ENCODE measurements at places on chromosomes 6 and 20.

DNA sequence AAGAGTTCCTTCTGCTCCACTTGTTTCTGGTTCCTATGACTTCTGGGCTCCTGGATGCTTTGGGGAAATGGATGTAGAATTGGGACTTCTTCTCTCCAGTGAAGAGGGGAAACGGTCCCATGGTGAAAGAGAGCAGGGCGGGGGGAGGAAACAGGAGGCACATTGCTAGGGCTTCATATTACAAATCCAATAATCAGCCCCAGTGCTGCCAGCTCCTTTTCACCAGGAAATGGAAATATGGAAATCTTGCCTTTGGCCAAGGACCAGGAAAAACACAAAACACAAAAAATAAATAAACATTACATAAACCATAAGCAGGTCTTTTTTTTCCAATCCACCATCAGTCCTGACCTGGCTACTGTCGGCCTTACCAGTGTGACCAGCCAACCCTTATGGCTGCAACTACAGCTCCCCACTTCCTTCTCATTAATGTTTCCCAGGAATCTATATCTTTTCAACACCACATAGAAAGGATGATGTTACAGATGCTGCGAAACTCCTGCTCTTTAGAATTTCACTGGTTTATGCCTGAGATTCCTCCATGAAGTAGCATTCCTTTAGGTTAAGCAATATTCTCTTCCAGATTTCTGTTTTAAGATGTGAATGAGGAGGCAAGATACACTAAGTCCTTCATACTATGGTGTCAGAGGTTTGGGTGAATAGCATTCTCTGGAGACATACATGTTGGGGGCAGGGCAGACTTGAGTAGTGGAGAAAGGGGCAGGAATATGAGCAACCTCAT lies 2.0 kb downstream of the PI3 start:
- DNase-seq, result peak; percentile 86

- DNase-seq, result no peak
Measured at GRCh38 chr6:83976871-83977270, 56.7 kb upstream of the MRAP2 start.

DNA sequence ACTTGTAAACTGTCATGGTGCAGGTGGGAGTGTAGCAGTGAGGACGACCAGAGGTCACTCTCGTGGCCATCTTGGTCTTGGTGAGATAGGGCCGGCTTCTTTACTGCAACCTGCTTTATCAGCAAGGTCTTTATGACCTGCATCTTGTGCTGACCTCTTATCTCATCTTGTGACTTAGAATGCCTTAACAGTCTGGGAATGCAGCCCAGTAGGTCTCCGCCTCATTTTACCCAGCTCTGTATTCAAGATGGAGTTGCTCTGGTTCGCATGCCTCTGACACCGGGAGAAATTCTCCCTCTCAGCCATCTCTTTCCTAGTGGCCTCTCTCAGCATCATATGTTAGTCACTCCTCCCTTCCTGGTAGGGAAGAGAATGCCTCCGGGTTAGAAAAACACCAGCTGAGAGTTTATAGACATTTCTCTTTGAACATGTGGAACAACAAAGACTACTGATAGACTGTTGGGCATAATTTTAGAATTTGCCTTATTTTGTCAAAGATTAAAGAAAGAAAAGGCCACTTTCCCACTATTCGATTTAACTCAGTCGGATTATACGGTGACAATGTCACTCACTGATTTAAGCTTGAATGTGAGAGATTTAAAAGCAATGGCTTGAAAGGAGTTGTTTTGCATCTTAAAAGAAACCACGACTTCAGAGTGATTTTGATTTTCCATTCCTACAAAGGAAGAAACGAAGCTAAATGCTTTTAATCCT lies 67.9 kb upstream of the SNX9 start:
- DNase-seq, result no peak

- no peak for DNase-seq
Measured at GRCh38 chr6:132960720-132961119, 146.4 kb downstream of the RPS12 start.

DNA sequence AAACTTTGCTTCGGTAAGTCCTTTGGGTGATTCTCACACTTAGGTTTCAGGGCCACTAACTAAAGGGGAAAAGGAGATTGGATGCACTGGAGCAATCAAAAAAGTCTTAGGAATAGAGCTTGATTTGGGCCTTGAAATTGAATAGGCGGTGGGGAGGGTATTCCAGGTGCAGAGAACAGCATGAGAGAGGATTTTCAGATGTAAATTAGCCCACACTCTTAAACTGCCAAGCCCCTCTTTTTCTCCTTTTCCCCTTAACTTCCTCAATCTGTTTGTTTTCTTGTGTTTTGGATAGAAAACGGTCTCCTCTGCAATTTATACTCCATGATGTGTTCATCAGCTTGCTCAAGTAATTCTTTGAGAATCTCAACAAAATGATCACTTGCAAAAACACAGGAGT lies 62.1 kb upstream of the RIPOR2 start:
- no peak for DNase-seq

DNA sequence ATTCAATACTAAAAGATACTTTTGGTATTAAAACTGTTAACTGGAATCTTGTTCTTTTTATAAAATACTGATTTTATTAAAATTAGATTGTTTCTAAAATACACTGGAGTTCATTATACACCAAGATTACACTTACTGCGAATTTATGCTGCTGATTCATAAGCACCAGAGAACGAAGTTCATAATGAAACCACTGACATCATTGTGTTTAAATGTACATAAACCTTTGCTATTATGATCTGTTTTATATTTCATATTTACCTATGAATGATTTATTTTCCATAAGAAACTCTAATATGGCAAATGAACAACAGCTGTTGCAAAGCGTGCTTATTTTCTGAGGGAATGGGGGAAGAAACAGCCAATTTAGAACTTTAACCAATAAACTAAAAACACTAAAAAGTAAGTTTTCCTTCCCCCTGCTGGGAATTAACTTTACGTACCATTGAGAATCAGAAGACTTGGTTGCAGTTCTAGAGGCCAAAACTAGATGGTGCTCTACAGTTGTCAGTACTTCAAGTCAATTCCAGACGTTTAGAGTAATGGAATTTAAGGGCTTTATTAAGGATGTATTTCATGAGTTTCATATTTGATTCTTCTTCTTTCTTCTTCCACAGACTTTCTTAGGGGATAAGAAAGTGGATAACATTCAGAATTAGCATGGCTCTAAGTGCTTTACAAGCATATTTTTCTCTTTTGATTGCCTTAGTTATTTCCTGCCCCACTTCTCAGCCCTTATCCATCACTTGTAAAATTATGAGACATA lies 30.8 kb upstream of the COL19A1 start:
- DNase-seq, result peak; percentile 29

DNA sequence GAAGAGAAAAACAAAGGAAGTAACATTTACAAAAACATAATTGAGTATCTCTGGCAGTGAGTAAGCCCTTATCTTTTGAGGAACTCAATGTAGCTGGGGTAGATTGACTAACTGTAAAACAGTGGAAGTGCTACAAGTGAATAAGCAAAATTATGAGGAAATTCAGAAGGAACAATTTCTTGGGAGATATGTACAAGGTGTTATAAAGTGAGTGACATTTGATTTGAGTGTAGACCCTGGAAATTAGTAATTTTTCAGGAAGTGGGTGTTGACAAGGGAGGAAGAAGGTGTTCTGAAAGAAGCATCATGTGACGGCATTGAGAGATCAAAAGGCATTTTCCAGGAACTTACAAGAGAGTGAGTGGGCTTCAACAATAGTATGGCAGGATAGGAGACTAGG lies 22.2 kb downstream of the XRN2 start:
- no peak for DNase-seq

GRCh38 chr6:169848946-169849345 lies 97.5 kb downstream of the ERMARD start:
- DNase-seq, result no peak
